ENCODE measurements at places on chromosomes 13 and 19. TPM values are rescaled to one million over a fixed set of nuclear protein-coding genes. Genes with fewer than 3 reads are reported as not detected.

Gene ZNF415
- 12.7 TPM for total RNA-seq

Gene NRTN
- total RNA-seq: not detected

Gene PDCD2L
- 5.7 TPM for total RNA-seq

Gene POU2F2
- total RNA-seq: 0.13 TPM

Gene KCNC3
- total RNA-seq: under 0.01 TPM

Gene ATP4B
- total RNA-seq: not detected

Gene CACNG6
- total RNA-seq: 0.53 TPM

All from aortic smooth muscle cell (primary cell).